Right renal cortex interstitium (tissue), 3 donors: ENCODE measurements at places on chromosomes 1 and 21. TPM values are rescaled to one million over a fixed set of nuclear protein-coding genes. Genes with fewer than 3 reads are reported as not detected.

DNA sequence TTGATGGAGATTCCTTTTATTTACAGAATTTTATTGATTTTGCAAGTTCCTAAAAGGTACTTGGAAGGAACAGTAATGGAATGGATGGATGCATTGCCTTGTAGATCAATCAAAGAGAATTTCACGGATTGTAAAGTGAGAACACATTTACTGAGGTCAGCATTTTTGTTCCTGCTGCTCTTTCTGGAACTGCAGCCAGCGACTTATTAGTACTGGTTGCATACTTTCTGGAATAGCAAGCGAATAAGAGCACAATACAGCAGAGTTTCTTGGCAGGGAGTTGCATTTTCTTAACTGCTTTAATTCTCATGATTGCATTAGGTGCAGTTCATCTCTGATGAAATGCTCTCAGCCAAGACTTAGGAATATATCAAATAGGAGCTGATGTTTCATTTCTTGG, 106.1 kb upstream of the CHODL start:
- DNase-seq: no peak

GRCh38 chr1:225653463-225654276, 747 bp upstream of the ENAH start:
- DNase-seq: no peak

DNA sequence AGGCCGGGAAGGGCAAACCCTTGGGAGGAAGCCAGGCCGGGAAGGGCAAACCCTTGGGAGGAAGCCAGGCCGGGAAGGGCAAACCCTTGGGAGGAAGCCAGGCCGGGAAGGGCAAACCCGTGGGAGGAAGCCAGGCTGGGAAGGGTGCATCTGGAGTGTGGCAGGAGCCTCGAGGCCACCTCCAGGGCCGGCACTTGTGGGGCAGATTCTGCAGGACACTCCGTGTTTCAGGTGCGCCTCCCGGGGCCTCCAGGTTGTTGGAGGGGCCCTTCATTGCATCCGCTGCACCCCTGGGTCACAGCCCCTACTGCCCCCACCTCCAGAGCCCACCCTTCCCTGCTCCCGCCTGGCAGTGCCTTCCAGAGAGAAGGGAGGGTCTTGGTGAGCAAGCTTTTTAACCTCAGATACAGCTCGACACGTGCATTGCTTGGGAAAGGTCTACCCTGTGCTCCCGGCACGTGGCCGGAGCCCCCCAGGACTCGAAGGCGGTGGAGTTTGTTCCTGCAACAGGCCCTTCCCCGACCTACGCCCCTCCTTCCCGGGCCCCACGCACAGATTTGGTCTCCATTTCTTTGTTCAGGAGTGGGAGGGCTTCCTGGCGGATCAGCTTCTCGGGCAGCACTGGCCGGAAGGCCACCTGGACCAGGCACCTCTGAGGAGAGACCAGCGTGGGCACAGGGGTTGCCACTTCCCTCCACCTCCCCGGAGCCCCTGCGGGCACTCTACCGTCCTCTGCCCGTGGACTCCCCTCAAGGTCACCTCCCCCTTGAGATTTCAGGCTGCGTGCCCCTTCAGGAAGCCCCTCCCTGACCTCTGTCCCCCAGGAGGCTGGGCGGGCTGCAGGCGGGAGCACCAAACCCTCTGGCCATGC, 9.4 kb upstream of the TMEM52 start:
- no peak for DNase-seq

DNA sequence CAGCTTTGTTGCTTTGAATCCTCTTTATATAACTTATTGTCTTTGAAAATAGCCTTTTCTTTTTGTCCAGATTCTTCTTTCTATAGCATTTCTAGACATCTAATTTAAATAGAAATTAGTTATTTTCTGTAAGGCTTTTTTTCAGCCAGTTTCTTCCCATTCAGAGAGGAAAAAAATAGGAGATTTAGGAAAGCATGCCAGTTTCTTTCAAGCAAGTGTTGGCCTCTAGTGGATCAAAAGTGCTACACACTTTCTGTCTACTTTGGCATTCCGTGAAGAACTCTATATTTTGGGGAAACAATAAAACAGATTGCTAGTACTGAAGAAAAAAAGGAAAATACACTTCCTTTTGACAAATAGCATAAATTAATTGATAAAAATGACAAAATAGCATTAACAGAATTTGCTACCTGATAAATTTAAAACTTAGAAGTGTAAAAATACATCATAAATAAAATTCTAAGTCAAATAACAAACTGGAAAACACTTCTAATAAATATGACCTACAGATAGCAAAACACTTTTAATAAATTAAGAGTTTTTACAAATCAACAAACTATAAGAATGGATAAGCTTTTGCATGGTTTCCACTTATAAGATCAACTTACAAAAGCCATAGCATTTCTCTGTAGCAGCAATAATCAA, 13.1 kb upstream of the EXO1 start:
- DNase-seq: no peak

DNA sequence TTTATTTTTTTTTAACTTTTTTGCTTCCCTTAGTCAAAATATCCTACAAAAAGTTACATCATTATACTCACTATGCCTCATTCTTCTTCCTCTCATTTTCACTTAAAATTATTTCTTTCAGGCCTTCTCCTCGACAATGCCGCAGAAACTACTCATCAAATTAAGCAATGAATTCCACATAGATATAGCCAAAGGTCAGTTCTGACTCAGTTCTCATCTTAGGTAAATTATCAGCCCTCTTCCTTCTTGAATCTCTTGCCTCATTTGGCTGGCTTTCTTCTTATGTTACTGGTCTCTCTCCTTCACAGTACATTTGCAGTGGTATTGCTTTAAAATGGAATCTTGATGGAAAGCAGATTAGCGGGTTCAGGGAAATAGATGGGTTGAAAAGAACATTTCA, 260.7 kb upstream of the BRINP3 start:
- DNase-seq: no peak

Gene PRAMEF14
- polyA plus RNA-seq: not detected

Gene COL6A2
- 170 TPM for polyA plus RNA-seq

Gene C1orf105
- 0.28 TPM for polyA plus RNA-seq
